T-helper 17 cell (primary cell): ENCODE measurements at places on chromosomes 12 and 14.

GRCh38 chr12:27015730-27016076 lies 1.5 kb upstream of the TM7SF3 start:
- no peak for DNase-seq

- peak; percentile 41 for DNase-seq
Observed at GRCh38 chr12:51341251-51342007, 5.0 kb downstream of the CELA1 start.

- DNase-seq = no peak
Observed at GRCh38 chr12:114623737-114624136, 60.2 kb downstream of the TBX3 start.

DNA sequence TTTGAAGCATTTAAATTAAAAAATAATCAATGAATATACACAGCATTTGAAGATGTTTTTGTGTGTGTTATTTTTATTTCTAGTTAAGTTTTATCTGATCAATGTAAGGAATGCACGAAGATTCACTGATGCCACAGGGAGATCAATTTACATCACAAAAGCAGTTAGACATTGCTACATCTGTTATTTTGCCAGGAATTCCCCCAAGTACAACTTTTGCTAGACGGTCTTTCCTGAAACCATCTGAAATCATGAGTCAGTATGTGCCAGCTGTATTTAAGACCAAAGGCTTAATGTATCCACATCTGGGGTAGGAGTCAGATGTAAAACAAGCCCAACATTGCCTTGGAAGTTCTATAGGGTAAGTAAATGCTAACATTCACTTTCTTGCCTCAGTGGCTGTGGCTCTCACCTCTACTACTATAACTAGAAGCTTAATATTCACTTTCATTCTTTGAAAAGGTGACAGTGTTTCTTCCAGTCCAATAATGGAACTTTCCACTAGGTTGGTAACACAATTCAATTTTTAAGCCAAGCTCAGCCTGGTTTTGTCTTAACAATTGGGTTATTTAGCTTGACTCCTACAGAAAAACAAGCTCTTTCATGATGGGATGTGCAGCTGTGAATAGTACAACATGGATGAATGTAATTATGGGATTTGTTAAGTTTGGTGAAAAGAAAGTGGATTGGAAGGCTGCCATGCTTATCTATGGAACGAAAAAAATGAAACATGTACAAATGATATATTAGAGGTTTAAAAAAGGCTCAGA lies 385.4 kb upstream of the TMEM132C start:
- no peak for DNase-seq

- DNase-seq = no peak
Observed at GRCh38 chr14:22630486-22630885, 13.7 kb downstream of the OR6J1 start.

GRCh38 chr12:108788076-108788782 lies 56.9 kb upstream of the CORO1C start:
- DNase-seq = no peak

- no peak for DNase-seq
Observed at GRCh38 chr12:20314328-20314727, 54.0 kb upstream of the PDE3A start.

GRCh38 chr12:30706476-30706875 lies 10.8 kb upstream of the IPO8 start:
- DNase-seq = no peak

DNA sequence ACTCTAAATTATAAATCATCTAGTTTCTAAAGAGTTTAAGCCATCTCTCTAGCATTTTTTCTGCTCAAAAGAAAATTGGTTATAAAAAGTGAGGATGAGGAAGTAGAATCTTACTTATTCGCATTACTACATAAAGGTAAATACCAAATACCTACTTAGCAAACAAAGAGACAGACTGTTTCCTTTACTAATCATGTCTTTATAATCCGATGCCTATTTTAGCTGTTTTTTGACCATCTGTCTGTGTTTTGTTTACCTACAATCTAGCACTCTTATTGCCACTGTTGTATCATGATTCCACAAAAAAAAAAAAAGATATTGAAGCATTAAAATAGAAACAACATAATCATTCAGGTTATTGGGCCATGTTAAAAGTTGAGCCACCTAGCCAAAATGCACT lies 396.2 kb downstream of the PAWR start:
- DNase-seq = no peak

- no peak for DNase-seq
Observed at GRCh38 chr14:103057028-103057371, 349 bp downstream of the CDC42BPB start.

- DNase-seq = no peak
Observed at GRCh38 chr12:53145383-53146260, 34.9 kb upstream of the ZNF740 start.

- DNase-seq = no peak
Observed at GRCh38 chr14:53932966-53933365, 23.7 kb downstream of the BMP4 start.

DNA sequence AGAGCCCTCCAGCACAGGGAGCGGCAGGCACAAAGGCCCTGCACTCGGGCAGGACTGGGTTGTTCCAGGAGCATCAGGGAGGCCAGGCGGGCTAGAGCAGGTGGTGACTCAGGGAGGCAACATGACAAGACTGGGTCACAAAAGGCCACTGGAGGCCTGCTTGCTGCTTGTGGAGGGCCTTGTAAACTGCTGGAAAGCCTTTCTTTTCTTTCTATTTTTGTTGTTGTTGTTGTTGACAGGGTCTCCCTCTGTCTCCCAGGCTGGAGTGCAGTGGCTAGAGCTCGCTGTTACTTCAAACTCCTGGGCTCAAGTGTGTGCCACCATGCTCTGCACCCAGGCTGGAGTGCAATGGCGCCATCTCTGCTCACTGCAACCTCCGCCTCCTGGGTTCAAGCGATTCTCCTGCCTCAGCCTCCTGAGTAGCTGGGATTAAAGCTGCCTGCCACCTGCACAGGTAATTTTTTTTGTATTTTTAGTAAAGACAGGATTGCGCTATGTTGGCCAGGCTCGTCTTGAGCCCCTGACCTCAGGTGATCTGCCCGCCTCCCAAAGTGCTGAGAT lies 11.8 kb upstream of the RCOR1 start:
- DNase-seq = no peak

DNA sequence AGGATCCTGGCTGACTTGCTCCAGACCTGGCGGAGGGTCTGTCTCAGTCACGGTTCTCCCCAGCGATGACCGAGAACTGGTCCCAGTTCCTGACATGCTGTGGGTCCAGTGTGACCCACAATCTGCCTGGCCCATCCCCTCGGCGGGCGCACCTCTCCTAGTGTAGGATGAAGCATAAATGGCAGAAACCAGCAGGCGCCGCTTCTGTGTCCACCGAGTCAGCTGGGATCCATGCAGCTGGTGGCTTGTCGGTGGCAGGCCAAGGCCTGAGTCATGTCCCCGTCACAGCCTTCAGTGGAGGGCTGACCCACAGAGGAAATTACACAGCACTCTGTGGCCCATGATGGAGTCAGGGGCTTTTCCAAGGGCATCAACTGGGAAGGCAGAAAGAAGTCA lies 38.5 kb downstream of the NFKBIA start:
- DNase-seq = no peak

DNA sequence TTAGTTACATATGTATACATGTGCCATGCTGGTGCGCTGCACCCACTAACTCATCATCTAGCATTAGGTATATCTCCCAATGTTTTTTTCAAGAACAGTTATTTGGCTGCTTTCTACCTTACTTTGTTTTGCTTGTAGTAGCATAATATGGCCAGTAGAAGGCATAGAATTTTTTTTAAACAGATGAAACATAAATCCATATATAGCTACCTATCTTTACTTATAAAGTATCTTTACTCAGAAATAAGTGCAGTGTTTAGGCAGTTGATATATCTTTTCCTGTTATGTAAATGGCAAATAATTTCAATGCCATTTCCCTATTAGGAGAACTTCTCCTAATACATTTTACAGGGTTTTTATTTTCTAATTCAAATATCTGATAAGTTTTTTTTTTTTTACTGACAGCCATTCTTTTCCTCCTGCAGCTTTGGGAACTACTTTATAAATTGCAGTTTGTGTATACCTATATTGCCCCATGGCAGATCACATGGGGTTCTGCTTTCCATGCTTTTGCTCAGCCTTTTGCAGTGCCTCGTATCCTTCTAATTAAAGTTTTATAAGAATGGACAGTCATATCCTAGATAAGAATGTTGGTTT lies 143.1 kb downstream of the PCNX1 start:
- DNase-seq = no peak

- DNase-seq = no peak
Observed at GRCh38 chr12:56358836-56359532, 923 bp downstream of the STAT2 start.

- no peak for DNase-seq
Observed at GRCh38 chr12:26156201-26156871, 31.5 kb upstream of the BHLHE41 start.

- no peak for DNase-seq
Observed at GRCh38 chr12:124027753-124028554, 54.9 kb downstream of the ZNF664 start.

DNA sequence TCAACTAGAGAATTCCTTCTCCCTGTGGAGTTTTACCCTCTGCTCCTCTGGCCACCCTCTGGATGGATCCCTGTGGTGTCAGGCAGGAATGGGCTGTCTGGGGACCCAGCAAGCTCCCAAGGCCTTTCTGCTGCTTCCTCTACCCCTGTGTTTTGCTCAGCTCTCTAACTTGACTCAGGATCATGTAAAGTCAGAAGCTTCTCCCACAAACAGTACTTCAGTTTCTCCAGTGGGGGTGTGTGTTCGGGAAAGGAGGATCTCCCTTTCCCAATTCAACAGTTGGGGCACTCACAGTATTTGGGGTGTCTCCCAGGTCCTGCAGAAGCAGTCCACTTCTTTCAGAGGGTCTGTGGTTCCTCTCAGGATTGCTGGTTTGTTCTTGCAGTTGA lies 162.4 kb upstream of the NUDT4 start:
- no peak for DNase-seq

DNA sequence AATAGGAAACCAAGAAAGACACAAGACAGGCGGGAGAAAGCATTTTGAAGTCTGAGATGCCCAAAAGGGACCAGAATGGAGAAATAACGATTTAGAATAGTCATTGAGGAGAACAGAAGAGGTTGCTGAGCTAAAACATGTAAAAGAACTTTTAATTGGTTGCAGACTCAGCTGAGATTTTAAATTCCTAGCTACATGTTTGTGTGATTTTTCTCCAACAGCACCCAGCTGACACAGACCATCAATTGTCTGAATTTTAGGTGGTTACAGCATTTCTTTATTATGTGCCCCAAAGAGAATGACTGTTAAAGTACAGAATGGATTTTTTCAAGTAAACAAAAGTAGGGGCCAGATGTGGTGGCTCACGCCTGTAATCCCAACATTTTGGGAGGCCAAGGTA lies 50.3 kb downstream of the BAZ1A start:
- no peak for DNase-seq
